ENCODE measurements at places on chromosomes 4 and X.

- DNase-seq = no peak
Measured at GRCh38 chr4:98838977-98839618, 89.8 kb downstream of the EIF4E start.

GRCh38 chrX:153701706-153702105 is 14.0 kb downstream of the SLC6A8 start:
- no peak for DNase-seq

DNA sequence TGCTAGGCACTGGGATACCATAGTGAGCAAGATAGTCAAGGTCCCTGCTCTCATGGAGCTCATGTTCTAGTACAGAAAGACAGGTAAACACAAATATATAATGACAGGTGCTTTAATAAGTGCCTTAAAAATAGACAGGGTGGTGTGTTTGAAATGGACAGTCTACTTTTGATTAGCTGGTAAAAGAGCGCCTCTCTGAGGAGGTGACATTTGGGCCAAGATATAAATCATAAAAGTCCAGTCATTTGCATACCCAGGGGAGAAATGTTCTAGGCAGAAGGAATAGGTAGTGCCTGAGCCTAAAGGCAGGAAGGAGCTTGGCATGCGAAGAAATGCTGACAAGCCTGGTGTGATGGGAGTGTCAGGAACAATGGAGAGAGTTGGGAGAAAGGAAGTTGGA is 83.6 kb downstream of the DNAAF6 start:
- no peak for DNase-seq

GRCh38 chr4:106116025-106116424 is 200.0 kb downstream of the TBCK start:
- DNase-seq = no peak

- DNase-seq = no peak
Measured at GRCh38 chr4:139312552-139313332, 10.5 kb upstream of the NDUFC1 start.

DNA sequence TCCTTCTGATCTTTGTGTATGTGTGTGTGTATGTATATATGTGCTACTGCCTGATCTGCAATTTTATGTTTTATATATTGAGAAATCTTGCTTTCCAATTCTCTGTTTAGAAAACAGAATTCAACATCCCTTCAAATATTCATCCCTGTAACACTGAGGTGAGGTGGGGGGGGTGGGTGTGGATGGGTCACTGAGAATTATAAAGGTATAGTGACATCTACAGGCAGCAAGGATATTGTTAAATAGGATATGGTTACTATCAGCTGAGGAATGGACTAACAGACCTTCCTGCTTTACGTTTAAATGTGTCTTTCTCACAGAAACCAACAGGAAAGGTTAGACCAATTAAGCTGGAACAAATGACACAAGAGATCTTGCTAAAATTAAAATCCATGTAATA is 19.0 kb upstream of the MAGEB2 start:
- DNase-seq = no peak

GRCh38 chrX:57379296-57379695 is 92.8 kb downstream of the FAAH2 start:
- no peak for DNase-seq

DNA sequence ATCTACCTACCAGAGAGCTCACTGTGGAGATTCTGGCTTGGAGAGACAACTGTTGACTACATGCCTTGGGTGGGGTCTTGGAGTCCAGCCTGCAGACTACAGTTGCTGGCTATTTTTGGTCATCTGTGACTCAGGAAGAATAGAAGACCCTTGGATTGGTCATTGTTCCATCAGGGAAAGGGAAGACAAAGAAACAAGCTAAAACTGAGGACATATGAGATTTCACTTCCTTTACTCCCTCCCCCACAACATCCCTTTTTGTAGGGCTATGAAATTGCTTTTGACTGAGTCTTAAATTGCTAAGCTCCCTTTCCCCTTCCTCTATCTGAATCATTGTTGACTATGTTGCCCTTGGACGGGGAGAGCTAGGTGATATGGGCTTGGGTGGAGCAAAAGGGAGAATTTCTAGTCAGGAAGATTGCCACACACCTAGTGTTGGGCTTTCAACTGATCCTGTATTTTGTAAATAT is 11.7 kb downstream of the MSN start:
- no peak for DNase-seq

DNA sequence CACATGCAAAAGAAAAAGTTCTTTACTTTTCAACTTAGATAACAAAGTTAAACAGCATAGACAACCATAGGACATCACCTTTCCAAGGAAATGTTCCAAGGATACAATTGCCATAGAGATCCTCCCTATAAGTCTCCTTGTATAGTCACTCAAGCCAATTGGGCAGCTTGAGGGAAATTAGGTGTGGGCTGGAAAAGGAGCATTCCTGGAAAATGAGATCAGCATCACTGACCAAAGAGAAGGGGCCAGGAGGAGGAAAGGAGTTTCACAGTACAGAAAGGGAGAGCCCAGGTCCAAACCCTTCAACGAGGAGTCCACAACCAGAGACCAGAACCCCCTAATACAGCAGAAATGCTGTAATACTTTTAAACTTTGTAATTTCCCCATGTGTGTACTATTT is 91.5 kb upstream of the PPARGC1A start:
- DNase-seq = no peak

DNA sequence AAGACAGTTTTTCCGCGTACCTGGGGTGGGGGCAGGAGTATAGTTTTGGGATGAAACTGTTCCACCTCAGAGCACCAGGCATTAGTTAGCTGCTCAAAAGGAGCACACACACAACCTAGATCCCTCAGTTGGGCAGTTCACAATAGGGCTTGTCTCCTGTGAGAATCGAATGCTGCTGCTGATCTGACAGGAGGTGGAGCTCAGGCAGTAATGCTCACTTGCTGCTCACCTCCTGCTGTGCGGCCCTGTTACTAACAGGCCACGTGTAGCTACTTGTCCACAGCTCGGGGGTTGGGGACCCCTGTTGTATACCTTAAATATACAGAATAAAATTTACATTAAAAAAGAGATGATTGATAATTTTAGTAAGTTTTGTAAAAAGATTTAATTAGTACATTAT is 191.5 kb downstream of the SLC7A11 start:
- DNase-seq = no peak

Data from left lung (tissue), 14 donors.